ENCODE measurements at places on chromosomes 2 and 18.

DNA sequence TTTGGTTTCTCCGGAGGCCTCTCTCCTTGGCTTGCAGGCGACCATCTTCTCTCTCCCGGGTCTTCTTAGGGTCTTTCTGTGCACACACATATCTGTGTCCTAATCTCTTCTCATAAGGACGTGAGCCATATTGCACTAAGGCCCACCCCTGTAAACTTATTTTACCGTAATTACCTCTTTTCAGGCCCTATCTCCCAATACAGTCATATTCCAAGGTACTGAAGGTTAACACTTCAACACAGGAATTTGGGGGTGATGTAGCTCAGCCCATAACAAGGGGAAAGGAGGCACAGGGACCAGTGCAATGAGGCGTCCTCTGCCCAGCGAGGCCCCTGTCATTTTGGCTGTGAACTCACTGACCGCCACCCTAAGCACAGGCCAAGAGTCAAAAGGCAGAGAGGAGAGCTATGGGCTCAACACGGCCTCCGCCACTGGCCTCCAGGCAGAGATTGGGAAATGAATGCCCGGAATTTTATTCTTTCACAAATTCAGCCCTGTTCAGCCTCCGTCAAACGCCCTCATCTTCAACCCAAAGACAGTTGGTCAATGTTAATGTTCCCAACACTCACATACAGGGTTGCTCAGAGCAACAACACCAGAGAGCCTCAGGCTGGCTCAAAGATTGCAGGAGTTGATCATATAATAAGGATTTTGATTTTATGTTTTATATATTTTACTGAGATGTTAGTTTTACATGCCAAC, 15.9 kb upstream of the NMUR1 start:
- DNase-seq: no peak

DNA sequence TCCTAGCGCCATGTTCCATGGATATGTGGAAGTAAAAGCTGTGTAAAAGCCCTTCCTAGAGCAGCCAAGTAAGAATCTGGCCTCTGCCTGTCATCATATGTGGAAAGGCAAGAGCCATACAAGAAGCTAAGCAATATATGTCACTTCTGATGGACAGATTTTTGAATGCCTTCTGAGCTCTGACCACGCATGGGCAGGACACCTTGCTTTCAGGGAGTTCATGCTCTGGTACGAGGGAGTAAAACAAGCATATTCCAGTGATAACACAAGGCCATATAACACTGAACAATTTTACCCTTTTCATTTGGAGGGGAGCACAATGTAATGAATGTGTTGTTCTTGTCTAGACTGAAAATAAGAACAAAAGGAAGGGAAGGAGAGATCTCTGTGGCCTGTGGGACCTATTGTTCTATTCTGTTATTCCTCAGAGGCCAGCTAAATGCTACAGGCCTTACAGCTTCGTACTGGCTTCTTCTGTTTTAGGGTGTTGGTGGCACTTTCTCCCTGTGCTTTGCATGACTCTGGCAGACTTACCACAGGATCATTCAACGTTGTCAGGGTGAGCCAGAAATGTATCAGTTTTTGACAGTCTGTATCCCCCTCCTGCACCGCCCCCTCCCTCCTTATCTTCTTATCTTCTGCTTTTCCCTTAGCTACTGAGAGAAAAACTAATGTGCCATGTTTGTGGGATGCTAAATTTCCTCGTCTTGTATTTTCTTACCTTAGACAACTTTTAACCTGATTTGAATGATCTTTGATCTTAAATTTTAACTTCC, 99.5 kb downstream of the MAP4K4 start:
- DNase-seq: no peak

GRCh38 chr2:139480161-139480650, 700.0 kb upstream of the NXPH2 start:
- no peak for DNase-seq

DNA sequence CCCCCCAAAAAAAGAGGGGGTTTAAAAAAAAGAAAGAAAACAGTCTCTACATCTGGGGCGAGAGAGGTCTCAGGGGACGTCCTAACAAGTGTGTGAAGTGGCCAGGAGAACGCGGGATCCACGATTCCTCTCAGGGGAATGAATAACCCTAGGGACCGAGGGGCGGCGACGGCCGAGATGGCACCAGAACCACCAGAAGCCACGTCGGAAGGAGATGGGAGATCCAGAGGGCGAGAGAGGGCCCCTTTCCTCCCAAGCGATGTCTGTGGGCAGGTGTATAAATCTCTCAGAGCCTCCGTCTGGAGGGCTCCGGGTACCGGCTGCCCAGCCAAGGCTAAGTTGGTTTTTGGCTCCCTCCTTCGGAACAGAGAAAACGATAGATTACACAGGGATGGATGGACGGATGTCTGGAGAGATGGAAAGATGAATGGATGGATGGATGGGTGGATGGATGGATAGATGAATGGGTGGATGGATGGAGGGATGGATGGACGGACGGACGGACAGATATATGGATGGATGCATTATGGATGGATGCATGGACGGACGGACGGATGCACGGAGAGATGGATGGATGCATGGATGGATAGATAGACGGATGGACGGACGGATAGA, 1.7 kb downstream of the EPHA4 start:
- DNase-seq: no peak

- DNase-seq: no peak
Measured at GRCh38 chr2:46486436-46486835, 7.1 kb downstream of the TMEM247 start.

- DNase-seq: no peak
Measured at GRCh38 chr18:76958692-76959341, 136.5 kb downstream of the ZNF236 start.

GRCh38 chr18:41390309-41390708, 564.7 kb upstream of the PIK3C3 start:
- DNase-seq: no peak

DNA sequence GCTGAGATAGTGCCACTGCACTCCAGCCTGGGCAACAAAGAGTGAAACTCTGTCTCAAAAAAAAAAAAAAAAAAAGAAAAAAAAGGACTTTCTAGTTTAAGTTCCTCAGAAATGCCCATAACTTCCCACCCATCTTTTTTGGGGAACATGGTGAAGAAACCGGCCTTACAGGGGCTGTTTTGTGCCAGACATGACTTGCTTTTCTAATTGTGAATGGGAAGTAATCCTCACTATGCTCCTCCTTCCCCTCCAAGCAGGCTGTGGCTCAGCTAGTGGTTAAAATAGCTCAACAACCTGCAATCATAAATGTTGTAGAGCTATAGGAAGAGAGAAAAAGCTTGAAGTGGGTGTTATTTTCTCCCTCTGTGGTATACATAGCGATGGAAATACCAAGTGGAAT, 34.1 kb upstream of the OLA1 start:
- DNase-seq: no peak

- DNase-seq: no peak
Measured at GRCh38 chr2:42771546-42772153, 7.7 kb upstream of the OXER1 start.

GRCh38 chr18:76420898-76421684, 74.0 kb downstream of the ZNF516 start:
- DNase-seq: no peak

- no peak for DNase-seq
Measured at GRCh38 chr2:21228041-21228895, 104.5 kb downstream of the TDRD15 start.

DNA sequence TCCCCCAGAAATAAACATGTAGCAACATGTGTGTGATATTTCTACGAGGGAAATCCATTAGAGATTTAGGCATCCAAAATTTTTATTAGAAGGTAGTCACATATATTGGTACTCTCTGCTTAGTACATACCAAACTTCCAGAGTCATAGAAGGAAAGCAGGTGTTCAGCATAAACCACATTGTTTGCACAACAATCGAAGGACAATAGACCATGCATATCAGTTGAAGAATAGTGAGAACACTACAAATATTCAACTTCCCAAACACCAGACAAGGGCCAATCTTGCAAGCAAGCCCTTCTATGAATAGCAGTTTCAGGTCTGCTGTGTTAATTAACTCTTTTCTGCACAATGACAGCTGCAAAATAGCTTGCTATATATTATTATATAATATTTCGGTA, 702.2 kb downstream of the ERBB4 start:
- DNase-seq: no peak

DNA sequence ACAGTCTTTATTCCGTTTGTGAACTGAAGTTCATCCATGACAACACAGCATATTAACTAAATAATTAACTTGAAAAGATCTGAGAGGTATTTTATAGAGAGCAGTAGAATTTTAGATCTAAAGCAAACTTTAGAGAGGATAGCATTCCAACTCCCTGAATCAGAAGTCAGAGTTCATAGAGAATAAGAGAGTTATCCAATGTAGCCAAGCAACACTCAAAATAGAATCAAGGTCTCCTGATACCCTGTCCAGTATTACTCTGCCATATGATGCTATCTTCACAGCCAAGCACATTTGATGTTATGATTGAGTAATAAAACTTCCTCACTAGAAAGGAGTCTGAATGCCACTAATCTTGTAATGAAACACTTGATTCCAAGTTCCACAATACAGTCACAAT, 55.5 kb downstream of the RIT2 start:
- no peak for DNase-seq

GRCh38 chr2:142873831-142874287, 3.6 kb upstream of the KYNU start:
- no peak for DNase-seq

GRCh38 chr2:36193680-36194079, 161.9 kb upstream of the CRIM1 start:
- DNase-seq: no peak

DNA sequence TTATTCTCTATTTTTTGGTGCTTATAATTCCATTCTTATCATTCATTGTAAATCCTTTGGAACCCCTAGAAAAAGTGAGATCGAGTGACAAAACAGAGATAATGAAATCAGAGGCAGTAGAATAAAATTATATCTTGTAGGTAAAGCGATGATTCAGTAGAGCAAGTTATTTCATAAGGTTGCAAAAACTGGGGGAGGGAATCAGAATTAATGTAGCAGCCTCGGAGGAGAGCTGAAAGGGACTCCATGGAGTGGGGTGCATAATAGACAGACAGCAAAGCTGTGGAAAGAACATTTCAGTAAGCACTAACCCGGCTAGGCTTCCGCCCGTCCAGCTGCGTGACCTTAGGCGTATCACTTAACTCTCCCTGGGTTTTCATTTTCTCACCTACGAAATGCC, 289.7 kb downstream of the EN1 start:
- no peak for DNase-seq

DNA sequence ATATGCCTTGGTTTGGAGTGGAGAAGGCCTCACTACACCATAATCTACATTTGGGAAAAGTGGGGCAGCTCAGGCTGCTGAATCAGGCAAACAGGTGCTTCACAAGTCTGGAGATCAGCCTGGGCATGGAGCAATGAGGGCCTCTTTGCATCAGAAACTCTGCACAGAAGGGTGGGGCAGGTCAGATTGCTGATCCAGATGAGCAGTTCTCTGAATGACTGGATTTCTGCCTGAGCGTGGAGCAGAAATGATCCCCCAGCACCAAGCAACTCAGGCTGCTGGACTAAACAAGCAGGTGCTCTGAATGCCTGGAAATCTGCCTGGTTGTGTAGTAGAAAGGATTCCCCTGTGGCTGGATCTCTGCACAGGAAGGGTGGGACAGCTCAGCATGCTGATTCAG, 605.3 kb upstream of the ZNF804A start:
- DNase-seq: no peak

DNA sequence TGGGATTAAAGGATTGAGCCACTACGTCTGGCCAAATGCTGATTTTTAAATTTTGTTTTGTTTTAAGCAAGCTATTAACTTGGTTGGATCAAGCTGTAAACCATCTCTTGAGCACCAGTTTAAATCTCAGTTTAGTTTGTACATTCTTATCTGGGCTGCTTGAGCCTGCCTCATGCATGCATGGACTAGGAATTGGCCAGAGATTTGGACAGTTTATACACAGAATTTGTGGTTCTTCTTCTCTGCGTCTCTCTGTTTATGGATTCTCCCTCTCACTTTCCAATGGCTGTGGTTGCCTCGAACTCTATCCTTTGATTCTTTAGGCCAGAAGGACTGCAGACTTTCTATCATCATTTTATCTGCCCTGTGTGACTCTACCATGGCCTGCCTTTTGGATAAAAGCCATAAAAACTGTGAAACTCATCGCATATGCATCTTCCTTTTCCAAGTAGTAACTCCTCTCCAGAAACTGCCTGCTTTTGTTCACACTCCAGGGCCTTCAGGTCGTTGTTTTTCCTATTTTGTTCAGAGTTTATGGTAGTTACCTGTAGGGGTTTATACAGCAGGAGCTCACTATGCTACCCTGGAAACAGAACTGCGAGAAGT, 32.5 kb upstream of the PLB1 start:
- DNase-seq: no peak

DNA sequence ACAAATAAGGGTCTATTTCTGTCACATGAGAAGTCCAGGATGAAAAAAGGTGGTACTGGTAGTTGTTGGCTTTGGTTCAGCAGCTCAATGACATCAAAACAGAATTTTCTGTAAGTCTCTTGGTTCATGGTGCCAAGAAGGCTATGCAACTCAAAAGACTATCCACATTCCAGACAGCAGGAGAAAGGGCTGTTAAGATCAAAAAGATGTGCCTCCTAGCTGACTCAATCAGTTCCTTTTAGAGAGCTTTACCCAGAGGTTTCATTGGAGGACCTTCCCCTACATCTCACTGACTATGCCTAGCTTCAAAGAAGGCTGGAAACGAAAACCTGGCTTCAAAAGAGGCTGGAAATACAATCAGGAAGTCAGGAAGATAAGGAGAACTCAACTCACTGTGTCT, 98.0 kb downstream of the DYM start:
- DNase-seq: no peak

DNA sequence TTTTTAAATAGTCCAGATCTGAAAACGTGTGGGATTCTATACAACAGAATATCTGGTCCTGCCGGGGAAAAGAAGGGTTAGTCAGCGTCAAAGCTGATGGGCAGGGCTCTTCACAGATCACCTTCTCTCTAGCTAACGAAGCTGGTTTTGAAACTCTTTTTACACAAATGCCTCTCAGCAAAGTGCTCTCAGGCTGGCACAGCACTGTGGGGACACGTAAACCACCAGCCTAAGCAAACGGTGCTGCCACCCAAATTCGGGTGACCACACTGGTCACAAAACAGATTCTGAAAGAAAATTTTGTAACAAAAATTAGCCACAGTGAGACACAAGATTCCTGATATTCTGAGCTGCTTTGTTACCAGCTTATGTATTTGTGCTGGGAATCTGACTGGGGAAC, 53.1 kb upstream of the ARL5A start:
- no peak for DNase-seq

DNA sequence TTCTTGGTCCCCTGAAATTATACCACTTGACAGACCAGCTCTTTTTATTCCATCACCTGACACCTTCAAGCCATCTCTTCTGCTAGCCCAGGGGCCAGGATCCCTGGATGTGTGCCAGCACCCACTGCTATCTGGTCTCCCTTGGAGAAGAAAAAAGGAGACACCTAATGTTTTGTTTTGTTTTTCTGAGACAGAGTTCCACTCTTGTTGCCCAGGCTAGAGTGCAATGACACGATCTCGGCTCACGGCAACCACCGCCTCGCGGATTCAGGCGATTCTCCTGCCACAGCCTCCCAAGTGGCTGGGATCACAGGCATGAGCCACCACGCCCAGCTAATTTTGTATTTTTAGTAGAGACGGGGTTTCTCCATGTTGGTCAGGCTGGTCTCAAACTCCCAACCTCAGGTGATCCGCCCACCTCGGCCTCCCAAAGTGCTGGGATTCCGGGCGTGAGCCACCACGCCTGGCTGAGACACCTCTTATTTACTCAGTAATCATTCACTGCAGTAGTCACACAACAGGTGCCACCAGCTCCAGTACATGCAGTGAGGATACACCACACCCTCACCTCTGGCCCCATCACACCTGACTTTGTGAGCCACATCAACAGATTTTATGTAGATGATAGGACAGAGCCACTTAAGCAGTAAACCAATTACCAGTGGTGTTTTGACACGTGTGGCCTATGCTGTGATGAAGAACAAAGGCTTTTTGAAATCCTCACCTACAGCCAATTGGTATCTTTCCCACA, 42.8 kb upstream of the PCBP1 start:
- DNase-seq: no peak

Data from hypothalamus (tissue), 51 donors.